Left kidney (tissue), 8 donors: ENCODE measurements at places on chromosomes 1 and 21.

DNA sequence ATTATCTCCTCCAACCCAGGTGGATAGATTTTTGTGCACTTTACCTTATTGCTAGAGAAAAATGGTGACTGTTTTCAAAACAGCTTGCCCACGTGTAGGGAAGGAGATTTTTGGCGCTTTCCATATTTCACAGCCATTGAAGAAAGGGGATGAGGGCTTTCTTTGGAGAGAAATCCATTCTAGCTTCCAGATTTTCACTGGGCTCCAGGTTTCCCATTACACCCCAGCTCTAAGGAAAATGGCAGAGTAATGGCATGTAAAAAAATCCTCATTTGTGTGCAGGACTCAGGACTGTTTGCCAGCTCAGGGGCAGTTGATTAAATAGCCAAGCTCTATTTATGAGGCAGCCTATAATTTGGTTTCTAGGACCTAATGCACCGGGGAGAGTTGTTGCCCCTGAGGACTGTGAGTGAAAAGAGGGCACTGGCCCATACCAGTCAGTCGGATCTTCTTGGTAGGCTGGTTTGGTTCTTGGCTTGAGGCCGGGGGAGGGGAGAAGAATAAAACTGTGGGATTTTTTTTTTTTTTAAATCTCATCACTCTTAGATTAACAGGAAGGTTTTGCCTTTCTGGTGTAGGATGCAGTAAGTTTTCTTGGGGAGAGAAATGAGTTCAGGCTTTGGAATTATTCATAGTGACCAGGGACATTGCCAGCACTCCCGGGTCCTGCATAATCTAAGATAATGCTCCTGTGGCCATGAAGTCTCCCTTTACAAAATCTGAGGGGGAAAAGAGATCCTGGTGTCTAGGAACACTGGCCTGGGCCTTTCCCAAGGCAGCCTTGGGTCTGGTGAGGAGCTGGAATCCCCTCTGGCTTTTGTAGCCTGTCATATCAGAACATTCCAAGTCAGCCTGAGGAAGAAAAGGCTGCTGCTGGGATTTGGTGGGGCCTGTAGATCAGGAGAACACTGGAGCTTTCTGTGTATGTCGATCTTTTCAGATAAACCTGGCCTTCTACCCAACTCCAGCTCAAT, 1.9 kb upstream of the ARID1A start:
- DNase-seq, result no peak

- no peak for DNase-seq
Measured at GRCh38 chr1:81298266-81298665, 502.5 kb upstream of the ADGRL2 start.

- no peak for DNase-seq
Measured at GRCh38 chr1:219847215-219847855, 81.0 kb downstream of the SLC30A10 start.

GRCh38 chr1:152367436-152367835, 7.6 kb upstream of the FLG2 start:
- no peak for DNase-seq
